ENCODE measurements at places on chromosomes 7 and 10.
A peak's percentile ranks its signal among the peaks of the same experiment; 100 is the strongest.

DNA sequence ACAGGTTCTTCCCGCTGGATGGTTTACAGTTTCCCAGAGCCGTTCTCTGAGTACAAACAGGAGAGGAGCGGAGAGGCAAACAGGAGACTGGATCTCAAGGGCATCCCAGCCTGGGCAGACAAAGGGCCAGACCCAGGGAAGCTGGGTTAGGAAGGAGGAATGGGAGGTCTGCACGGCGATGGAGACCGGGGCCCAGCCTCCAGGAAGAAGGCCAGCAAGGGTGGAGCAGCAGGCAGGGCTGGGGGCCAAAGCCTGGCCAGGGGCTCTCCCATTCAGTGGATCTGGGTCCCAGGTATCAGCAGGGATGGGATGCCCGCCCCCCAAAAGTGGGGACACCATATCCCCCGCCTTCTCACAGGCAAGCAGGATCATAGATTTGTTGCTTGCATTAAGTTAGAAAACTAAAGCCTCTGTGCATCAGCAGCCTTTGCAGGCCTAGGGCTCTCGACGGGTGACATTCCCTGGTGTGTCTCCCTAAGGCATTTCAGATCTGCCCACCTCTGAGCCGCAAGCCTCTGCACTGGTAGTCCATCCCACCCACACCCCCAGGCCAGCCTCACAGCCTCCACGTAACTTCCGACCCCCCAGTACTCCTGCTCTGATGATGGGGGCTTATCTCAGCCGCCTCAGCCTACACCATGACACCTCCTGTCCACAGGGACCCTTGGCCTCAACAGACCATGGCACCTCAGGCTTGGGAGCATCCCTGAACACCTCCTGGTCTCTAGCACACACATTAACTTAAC is 59.9 kb downstream of the TNS3 start:
- peaks cover 6% of the 10 kb centered on the region for H3K27me3 ChIP-seq
- H3K4me1 ChIP-seq: peaks cover 2% of the 10 kb centered on the region
- DNase-seq: no peak
- H3K27ac ChIP-seq: no peak overlapping the region
- H3K36me3 ChIP-seq: no peaks in the 10 kb centered on the region

- no peak overlapping the region for H3K4me3 ChIP-seq
- no peaks in the 10 kb centered on the region for H3K4me1 ChIP-seq
- no peaks in the 10 kb centered on the region for H3K36me3 ChIP-seq
- H3K27me3 ChIP-seq: peaks cover 4% of the 10 kb centered on the region
Observed at GRCh38 chr10:90787393-90788198, 70.2 kb downstream of the HTR7 start.

DNA sequence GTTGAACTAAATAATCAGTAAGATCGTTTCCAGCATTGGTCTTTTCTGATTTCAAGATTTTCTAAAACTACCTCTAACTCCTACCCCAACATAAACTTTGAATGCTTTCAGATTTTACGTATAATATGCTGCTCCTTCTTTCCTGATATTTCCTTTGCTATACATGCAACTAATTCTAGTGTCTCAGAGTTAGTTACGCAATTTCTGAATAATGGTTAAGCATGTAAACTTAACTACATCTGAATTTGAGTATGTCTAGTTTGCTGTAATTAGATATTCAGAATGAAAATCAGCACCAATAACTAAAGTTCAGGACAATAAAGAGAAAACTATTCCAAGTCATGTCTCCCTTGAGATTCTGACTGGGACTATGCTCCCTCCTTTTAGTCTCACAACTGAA is 71.0 kb downstream of the SEMA3C start:
- no peak overlapping the region for H3K4me3 ChIP-seq
- no peaks in the 10 kb centered on the region for H3K4me1 ChIP-seq
- no peak for DNase-seq
- H3K27ac ChIP-seq: no peak overlapping the region
- no peaks in the 10 kb centered on the region for H3K36me3 ChIP-seq
- H3K27me3 ChIP-seq: no peaks in the 10 kb centered on the region

- H3K4me3 ChIP-seq: peak overlapping the region; percentile 78
- peaks cover 100% of the 10 kb centered on the region for H3K4me1 ChIP-seq
- H3K27me3 ChIP-seq: no peaks in the 10 kb centered on the region
- H3K27ac ChIP-seq: peak overlapping the region; percentile 96
- H3K36me3 ChIP-seq: peaks cover 5% of the 10 kb centered on the region
Observed at GRCh38 chr7:50264908-50265307, 39.6 kb upstream of the IKZF1 start.

GRCh38 chr7:104943502-104944343 is 70.3 kb upstream of the KMT2E start:
- peak overlapping the region; percentile 99 for H3K27ac ChIP-seq
- peak overlapping the region; percentile 91 for H3K4me3 ChIP-seq
- H3K4me1 ChIP-seq: peaks cover 77% of the 10 kb centered on the region
- H3K36me3 ChIP-seq: peaks cover 41% of the 10 kb centered on the region
- peaks cover 7% of the 10 kb centered on the region for H3K27me3 ChIP-seq
- peak; percentile 80 for DNase-seq

DNA sequence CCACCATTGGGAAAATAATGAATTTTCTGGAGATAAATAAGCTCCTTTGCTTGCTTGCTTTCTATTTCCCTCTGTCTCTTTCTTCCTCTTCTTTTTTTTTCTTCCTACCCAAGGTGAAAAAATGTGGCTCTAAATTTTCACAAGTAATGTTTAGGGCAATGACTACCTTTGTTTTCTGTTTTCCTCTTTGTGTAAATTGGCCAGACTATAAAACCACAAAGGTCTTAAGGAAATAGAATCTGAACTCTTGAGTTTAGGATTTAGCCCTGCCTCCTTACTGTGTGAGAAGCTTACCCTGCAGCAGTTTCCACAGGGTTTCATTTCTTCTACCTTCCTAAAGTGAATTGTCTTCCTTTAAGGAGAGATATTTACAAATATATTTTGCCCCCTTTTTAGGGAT is 330.4 kb downstream of the ARL4A start:
- no peak for DNase-seq
- no peak overlapping the region for H3K27ac ChIP-seq
- peaks cover 2% of the 10 kb centered on the region for H3K27me3 ChIP-seq
- no peaks in the 10 kb centered on the region for H3K4me1 ChIP-seq

GRCh38 chr7:129498021-129498420 is 4.3 kb upstream of the SMKR1 start:
- no peaks in the 10 kb centered on the region for H3K36me3 ChIP-seq
- no peak overlapping the region for H3K27ac ChIP-seq
- no peaks in the 10 kb centered on the region for H3K27me3 ChIP-seq
- no peak for DNase-seq
- no peak overlapping the region for H3K4me3 ChIP-seq

GRCh38 chr10:84190621-84191020 is 3.7 kb upstream of the CDHR1 start:
- H3K27me3 ChIP-seq: peaks cover 14% of the 10 kb centered on the region
- no peaks in the 10 kb centered on the region for H3K36me3 ChIP-seq
- no peak overlapping the region for H3K27ac ChIP-seq
- H3K4me3 ChIP-seq: no peak overlapping the region
- H3K4me1 ChIP-seq: peaks cover 11% of the 10 kb centered on the region

All from activated naive CD8-positive, alpha-beta T cell treated with anti-CD3 and anti-CD28 coated beads, Interleukin-2, amount 50 U/mL, for 24 hours (primary cell).